HTR-8/SVneo (cell line): ENCODE measurements at places on chromosomes 16 and 17.

- DNase-seq, result no peak
These were observed 1.8 kb downstream of the FAHD1 start for GRCh38 chr16:1828645-1829410.

DNA sequence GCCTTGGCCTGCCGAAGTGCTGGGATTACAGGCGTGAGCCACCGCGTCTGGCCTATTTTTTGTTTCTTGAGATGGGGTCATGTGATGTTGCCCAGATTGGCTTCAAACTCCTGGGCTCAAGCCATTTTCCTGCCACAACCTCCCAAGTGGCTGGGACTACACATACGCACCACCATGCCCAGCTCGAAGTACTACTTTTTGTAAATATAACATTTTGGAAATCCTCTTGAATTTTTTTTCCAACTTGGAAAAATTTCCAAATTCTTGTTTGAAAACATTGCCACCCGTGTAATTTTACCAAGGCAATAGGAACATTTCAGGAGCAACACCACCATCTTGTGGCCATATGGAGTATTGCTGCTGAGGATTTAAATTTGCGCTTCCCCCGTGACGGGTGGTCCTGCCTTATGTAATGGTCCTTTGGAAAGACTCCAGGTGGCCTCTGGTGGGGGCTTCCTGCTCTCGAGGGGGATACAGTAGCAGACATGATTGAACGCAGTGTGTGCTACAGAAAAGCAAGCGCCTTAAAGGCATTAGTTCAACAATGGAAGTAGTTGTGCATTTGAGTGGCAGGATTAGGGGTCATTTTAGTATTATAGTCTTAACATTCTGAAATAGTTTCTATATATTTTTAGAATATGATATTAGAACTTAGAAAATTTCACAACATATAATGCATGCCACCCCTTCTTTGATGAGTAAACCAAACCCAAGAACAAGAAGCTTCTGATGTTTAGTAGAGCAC is 8.0 kb downstream of the FLYWCH1 start:
- peak; percentile 64 for DNase-seq

DNA sequence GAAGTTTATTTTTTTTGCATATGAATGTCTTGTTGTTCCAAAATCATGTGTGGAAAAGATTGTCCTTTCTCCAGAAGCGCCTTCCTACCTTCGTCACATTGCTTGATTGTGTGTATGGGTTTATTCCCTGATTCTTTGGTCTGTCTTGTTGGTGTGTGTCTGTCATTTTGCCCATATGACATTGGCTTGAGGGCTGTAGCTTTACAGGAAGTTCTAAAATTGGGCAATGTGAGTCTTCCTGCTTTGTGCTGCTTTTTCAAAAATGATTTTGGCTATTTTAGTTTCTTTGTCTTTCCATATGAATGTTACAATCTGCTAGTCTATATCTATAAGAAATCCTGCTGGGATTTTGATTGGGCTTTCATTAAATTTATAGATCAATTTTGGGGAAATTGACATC is 217.2 kb downstream of the SNX29 start:
- DNase-seq, result no peak

GRCh38 chr16:81436386-81436785 is 8.2 kb upstream of the CMIP start:
- no peak for DNase-seq

DNA sequence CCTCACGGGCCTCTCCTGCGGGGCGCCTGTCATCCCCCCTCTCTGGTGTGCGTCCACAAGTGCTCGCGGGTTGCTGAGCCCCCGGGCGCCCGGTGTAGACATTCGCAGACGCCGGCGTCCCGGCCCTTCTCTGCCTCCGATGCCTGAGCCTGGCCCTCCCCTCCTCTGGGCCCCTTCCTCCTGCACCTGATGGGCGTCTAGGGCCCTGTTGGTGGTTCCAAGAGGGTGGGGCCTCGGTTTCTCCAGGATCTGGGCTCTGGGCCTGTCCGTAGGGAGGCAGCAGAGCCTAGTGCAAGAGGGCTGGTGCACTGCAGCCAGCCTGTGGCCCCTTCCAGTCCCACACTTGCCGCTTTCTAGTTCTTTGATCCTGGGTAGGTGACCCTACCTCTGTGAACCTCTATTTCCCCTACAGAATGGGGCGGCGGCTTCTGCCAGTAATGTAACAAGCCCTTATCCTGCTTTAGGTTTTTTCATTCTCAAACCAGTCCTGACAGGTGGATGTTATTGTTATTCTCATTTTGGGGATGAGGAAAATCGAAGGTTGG is 623 bp downstream of the E4F1 start:
- peak; percentile 34 for DNase-seq

- peak; percentile 55 for DNase-seq
These were observed 629 bp downstream of the GEMIN4 start for GRCh38 chr17:751269-752001.

- DNase-seq, result no peak
These were observed 199.3 kb downstream of the C16orf95 start for GRCh38 chr16:87117936-87118335.

- peak; percentile 51 for DNase-seq
These were observed 20.1 kb downstream of the PIEZO1 start for GRCh38 chr16:88764913-88765349.
